Right ventricle myocardium superior (tissue), 1 donor: ENCODE measurements at places on chromosomes 5 and 9. TPM values are rescaled to one million over a fixed set of nuclear protein-coding genes. Genes with fewer than 3 reads are reported as not detected.

- DNase-seq: no peak
Measured at GRCh38 chr9:97761056-97761598, 64.0 kb upstream of the XPA start.

- DNase-seq: no peak
Measured at GRCh38 chr5:160434022-160434531, 12.4 kb downstream of the PTTG1 start.

- no peak for DNase-seq
Measured at GRCh38 chr5:44862808-44863207, 54.1 kb downstream of the MRPS30 start.

DNA sequence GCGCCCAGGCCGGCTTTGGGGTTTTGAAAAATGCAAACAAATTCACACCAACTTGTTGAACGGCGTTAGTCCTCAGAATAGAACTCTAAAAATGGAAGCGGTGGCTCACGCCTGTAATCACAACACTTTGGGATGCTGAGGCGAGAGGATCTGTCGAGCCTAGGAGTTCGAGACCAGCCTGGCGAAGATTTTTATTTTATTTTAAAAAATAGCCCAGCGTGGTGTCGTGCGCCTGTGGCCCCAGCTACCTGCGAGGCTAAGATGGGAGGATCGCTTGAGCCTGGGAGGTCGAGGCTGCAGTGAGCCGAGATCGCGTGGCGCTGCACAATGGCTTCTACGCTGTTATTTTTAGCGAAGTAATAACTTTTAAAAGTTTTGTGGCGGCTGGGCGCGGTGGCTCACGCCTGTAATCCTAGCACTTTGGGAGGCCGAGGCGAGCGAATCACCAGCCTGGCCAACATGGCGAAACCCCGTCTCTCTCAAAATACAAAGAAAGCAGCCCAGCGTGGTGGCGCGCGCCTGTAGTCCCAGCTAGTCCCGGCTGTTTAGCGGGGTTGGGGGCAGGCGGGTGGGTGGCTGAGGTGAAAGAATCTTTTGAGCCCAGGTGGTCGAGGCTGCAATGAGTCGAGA is 694 bp upstream of the PLIN2 start:
- peak; percentile 73 for DNase-seq

DNA sequence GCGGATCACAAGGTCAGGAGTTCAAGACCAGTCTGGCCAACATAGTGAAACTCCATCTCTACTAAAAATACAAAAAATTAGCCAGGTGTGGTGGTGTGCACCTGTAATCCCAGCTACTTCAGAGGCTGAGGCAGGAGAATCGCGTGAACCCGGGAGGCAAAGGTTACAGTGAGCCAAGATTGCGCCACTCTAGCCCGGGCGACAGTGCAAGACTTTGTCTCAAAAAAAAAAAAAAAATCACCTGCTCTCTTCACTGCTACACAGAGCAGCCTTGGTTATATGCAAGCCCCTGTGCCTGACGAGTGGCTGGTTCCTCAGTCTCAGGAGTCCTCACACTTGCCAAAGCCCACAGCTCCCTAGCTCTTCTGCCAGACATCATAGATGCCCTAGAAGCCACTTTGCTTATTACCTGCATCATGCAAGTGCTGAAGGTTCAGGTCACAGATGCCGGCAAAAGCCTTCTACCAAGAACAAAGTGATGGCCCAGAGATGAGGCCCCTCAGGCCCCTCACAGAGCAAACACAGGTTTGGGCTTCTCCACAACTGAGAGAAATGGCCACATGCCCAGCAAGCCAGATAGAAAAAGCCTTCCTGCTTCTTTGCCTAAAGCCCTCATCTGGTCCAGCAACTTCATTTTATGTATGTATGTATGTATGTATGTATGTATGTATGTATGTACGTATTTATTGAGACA is 176.4 kb downstream of the AUH start:
- DNase-seq: no peak

- DNase-seq: no peak
Measured at GRCh38 chr5:11455505-11455904, 448.7 kb downstream of the CTNND2 start.

DNA sequence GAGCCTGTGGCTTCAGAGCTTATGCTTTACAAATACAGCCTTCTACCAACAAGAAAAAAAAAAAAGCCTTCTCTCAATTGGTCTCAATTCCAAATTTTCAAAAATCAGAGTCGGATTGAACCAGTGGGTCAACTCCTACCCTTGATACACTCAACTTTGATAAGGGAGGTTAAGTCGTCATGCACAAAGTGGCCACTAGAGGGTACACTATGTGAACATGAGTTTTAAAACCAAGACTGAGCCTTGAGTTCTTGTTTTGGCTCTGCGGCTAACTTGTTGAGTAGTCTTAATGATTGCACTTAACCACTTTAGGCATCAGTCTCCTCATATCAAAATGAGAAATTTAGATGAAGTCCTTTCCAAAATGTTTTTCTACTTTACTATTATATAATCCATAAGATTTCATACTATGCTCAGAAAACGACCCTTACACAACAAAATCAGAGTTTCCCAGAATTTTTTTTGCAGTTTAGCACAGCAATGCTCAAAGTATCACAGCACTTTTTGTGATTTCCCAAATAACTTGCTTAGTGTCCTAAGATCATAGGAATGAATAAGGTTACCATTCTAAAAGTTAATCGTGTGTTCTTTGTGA is 92.9 kb upstream of the MTAP start:
- no peak for DNase-seq

Gene NCS1
- 5.0 TPM for total RNA-seq

Gene GDF9
- 0.16 TPM for total RNA-seq

Gene SEMA5A
- total RNA-seq: 27.1 TPM

Gene ENHO
- total RNA-seq: 0.48 TPM
